ENCODE measurements at places on chromosomes 13 and 19.

DNA sequence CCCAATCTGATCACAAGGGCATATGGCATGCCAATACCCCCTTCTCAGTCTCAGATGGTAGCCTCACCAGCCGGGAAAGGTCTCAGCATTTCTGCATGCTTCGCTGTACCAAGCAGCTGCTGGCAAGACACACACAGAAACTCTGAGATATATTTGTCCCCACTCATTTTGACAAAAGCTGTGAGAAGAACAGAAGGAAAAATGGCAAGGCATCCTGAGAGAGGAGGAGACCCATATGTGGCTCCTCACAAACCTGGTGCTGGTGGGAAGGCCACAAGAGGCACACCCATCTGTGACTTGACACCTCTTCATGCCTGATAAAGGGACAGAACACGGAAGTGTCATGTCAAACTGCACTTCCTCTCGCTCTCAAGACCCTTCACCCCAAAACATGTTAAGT, 36.7 kb upstream of the DOCK9 start:
- no peak for DNase-seq

- DNase-seq = no peak
Measured at GRCh38 chr19:43809762-43810696, 7.8 kb upstream of the LYPD5 start.

DNA sequence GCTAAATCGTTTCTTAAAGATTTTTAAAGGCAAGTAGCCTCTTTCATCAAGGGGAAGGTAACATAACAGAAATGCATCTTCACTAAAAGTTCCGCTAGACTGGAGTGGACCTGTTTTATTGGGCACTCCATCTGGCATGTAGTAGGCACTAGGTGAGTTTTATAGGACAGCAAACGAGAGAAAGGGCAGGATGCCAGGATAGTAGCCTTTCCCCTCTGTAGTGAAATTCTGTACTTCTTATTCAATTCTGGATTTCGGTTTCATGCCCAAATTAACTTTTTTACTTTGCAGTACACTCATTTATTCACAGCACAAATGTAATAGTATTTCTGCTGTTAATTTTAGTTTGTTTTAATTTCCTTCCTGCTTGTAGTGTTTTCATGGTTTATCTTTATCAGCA, 45.2 kb downstream of the GPR180 start:
- no peak for DNase-seq

- DNase-seq = no peak
Measured at GRCh38 chr13:61086087-61086486, 329.6 kb downstream of the PCDH20 start.

- DNase-seq = no peak
Measured at GRCh38 chr19:17538684-17539237, 16.7 kb upstream of the COLGALT1 start.

Data from activated T-helper 9 cell treated with anti-CD3 and anti-CD28 coated beads, Interleukin-2, amount 50 U/mL, for 16 hours (primary cell).